Common myeloid progenitor, CD34-positive (primary cell): ENCODE measurements at places on chromosomes 7 and 10.

DNA sequence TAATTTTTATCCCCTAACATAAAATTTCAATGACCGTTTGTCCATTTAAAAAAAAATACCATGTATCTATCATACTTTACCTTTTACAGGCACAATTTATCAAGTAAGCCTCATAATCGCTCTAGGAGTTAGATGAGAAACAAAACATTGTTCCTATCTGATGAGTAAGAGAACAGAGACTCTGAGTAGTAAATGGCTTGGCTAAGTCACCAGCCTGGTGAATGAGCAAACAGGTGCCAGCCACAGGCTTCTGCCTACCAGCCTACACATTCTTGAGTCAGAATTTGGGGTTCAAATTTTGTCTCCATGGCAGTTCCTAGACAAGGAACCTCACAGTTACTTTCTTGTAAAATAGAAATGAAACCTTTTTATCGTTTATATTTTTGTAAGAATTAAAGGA, 235.4 kb downstream of the HGF start:
- H3K27me3 ChIP-seq, result no peaks in the 10 kb centered on the region
- no peak overlapping the region for H3K4me3 ChIP-seq
- no peak for DNase-seq
- H3K27ac ChIP-seq, result no peak overlapping the region
- no peaks in the 10 kb centered on the region for H3K4me1 ChIP-seq

DNA sequence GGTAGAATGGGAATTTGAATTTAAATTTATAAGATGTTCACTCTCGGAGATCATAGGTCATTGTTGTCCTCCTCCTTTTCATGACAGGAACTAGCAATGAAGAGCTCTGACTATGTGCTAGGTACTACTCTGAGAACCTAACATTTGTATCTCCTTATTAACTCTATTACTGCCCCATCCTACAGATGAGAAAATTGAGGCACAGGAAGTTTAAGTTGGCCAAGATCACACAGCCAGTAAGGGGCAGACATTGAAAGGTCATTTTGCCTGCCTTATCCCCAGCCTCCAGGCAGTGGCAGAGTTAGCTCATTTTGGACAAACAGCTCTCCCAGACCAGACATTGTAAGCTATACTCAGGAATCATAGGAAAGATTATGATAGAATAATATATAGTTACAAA, 6.0 kb downstream of the SRGN start:
- H3K27me3 ChIP-seq, result no peaks in the 10 kb centered on the region
- no peak overlapping the region for H3K27ac ChIP-seq
- H3K36me3 ChIP-seq, result peaks cover 17% of the 10 kb centered on the region
- H3K4me3 ChIP-seq, result no peak overlapping the region
- peaks cover 27% of the 10 kb centered on the region for H3K4me1 ChIP-seq
- DNase-seq, result peak; percentile 9

DNA sequence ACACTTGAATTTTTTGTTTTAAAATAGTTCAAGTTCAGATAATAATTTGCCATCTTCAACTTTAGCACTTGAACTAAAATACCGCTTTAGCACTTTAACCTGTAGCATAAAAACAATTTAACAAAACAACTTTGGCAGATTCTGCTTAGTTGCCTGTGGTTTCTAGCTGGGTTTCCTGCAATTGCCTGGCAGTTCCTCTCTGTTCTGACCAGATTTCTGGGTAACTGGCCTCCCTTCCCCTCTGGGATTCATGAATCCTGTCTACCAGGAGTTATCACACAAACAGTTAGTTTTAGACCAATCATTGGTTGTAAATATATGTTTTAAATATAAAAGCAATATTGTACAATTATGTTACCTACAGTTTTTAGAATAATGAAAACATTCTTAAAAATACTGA, 89.8 kb upstream of the HDAC9 start:
- peak; percentile 76 for DNase-seq
- no peaks in the 10 kb centered on the region for H3K36me3 ChIP-seq
- no peaks in the 10 kb centered on the region for H3K27me3 ChIP-seq
- H3K27ac ChIP-seq, result no peak overlapping the region
- no peak overlapping the region for H3K4me3 ChIP-seq

DNA sequence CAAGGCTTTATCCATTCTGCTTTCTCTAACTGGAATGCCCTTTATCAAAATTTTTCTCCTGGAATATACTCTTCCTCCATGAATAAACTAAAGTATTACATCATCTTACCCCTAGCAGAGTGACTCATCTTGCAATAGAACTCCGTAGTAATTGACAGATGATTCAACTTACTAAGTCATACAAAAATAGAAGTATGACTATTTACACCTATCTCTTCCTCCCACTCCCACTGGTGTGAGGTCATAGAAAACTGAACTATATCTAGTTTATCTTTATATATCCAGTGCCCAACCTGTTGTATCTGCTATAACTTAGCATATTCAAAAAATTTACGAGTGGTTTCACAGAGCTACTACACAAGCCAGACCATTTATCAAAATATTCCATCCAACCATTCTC, 26.1 kb downstream of the ABCB1 start:
- H3K27me3 ChIP-seq, result no peaks in the 10 kb centered on the region
- H3K27ac ChIP-seq, result no peak overlapping the region
- DNase-seq, result no peak
- peaks cover 4% of the 10 kb centered on the region for H3K36me3 ChIP-seq

- no peaks in the 10 kb centered on the region for H3K4me1 ChIP-seq
- no peaks in the 10 kb centered on the region for H3K36me3 ChIP-seq
- H3K27ac ChIP-seq, result no peak overlapping the region
- H3K4me3 ChIP-seq, result no peak overlapping the region
These were observed 23.3 kb downstream of the PLCE1 start for GRCh38 chr10:94016727-94017714.

DNA sequence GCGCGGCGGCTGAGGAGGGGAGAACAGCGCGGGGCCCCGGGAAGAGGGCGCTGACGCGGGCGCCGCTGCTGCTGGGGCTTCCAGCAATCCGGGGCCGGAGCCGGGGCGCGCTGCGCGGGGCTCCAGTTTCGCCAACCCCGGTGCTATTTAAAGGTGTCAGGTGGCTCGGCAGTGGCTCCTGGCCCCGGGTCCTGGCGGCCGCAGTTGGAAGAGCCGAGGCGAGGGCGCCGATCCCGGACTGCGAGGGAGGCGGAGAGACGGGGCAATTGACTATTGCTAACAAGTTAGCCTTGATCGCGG, 347 bp downstream of the LBX1 start:
- no peak overlapping the region for H3K27ac ChIP-seq
- no peak for DNase-seq

GRCh38 chr7:48074204-48074654, 14.8 kb upstream of the UPP1 start:
- H3K36me3 ChIP-seq, result no peaks in the 10 kb centered on the region
- no peak overlapping the region for H3K27ac ChIP-seq
- no peaks in the 10 kb centered on the region for H3K27me3 ChIP-seq
- DNase-seq, result no peak
- no peaks in the 10 kb centered on the region for H3K4me1 ChIP-seq

GRCh38 chr7:978049-978346, 2.6 kb upstream of the COX19 start:
- no peak overlapping the region for H3K4me3 ChIP-seq
- H3K4me1 ChIP-seq, result peaks cover 15% of the 10 kb centered on the region

DNA sequence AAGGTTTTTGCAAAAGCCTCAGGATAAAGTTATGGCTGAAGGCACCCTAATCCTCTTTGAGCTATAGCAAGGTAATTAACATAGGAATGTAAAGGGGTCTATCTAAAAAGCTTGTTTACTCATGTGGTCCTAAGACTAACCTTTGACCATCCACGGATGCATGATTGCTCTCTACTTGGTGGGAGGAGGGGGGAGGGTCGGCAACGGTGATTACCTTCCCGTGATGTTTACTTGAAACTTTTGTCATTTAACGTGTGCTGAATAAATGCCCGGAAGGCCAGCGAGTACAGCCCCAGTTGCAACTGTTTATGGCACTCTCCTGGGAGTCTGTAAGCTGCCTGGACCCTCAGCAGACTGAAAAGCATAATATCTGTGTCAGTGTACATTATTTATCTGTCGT, 78.9 kb upstream of the GPR22 start:
- H3K36me3 ChIP-seq, result no peaks in the 10 kb centered on the region
- H3K27ac ChIP-seq, result no peak overlapping the region
- peaks cover 14% of the 10 kb centered on the region for H3K4me1 ChIP-seq
- DNase-seq, result no peak
- no peak overlapping the region for H3K4me3 ChIP-seq

DNA sequence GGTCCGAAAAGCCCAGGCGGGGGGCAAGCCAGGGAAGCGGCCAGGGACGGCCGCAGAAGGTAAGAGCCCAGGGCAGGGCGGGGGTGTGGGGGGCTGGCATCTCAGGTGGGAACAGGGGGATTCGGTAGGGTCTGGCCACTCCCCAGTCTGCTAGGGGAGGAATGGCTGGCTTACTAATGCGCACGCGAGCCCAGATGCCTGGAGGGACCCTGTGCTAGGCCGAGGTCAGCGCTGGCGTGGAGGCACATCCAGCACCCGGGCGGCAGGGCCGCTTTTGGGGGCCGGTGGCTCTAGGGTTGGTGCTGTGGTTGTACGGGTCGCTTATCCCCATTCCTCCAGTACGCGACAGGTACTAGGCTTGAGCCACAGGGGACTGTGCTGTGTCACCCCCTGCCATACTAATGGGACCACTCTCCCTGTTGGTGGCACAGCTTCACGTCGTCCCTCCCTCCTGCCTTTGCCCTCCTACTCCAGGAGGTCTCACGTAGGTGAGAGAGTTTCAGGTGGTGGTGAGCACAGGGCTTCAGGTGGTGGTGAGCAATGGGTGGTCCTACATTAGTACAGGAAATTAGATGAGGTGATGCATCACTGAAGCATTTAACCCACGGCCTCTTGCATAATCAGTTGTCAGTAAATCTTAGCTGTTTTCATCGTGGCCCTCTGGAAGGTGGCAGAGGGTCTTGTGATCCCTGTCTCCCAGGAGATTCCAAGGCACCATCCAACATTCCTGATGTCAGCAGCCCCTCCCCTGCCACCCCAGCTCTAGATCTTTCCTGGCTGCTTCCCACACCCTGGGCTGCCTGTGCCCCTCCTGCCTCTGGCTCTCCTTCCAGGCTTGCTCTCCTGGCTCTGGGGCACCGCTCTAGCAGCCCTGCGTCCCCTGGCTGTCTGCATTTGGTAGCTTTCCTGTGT, 971 bp downstream of the AEBP1 start:
- no peaks in the 10 kb centered on the region for H3K27me3 ChIP-seq
- H3K27ac ChIP-seq, result no peak overlapping the region
- peak overlapping the region; percentile 62 for H3K4me3 ChIP-seq
- peaks cover 9% of the 10 kb centered on the region for H3K4me1 ChIP-seq

- no peak for DNase-seq
- no peaks in the 10 kb centered on the region for H3K4me1 ChIP-seq
- no peak overlapping the region for H3K4me3 ChIP-seq
- H3K36me3 ChIP-seq, result no peaks in the 10 kb centered on the region
- H3K27me3 ChIP-seq, result no peaks in the 10 kb centered on the region
- H3K27ac ChIP-seq, result no peak overlapping the region
These were observed 586.6 kb downstream of the INHBA start for GRCh38 chr7:41116337-41116736.

DNA sequence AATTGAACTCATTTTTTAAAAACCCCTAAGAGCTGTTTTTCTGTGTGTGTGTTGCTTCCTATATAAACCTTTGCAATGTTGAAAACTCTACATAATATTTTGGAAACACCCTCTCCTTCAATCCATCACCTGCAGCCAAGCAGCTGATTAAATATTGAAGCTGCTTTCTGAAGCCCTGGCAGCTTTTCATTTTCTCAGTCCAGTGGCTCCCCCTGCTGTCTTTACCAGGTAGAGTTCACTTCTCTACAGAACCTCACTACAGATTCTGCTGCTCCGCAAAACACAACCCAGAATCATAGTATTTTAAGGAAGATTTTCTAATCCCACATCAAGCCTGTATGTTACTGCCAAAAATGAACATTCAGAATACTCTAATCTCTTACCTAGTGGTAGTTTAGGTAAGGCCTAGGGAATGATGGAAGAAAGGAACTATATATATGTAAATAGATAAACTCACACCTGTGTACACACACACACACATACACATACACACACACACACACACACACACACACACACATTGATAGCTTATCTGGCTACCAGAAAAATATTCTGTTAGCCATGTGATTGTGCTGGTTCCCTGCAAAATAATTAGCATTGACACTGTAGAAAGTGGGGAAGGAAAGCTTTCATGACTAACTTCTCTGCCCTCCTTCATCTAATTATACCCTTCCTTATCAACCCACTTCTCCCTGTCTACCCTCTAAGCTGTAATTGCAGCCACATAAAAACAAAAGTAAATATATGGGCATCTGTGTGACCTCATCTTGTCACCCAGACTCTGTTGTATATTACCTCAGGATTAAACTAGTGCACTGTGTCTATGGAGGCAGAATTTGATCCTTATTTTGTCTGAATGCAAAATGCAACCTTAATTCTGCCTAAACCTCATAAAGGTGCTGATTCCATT, 229.5 kb upstream of the FZD1 start:
- no peak overlapping the region for H3K27ac ChIP-seq
- H3K36me3 ChIP-seq, result no peaks in the 10 kb centered on the region
- peak; percentile 14 for DNase-seq
- H3K4me1 ChIP-seq, result no peaks in the 10 kb centered on the region

DNA sequence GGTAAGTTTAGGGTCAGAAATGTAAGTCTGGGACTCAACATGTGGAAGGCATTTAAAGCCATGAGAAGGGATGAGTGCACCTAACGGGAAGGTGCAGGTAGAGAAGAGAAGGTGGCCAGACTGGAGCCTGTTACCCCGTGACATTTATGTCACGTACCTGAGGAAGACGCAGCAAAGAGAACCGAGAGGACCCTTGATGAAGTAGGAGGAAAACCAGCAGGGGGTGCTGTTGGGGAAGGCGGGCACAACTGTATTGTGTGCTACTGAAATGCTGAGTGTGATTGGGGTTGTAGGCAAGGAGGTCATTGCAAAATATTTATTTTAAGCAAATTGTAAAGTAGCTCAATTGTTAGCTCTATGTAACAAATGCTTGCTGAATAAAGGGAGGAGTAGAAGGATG, 338.2 kb upstream of the PRKCQ start:
- peak; percentile 71 for DNase-seq
- H3K4me1 ChIP-seq, result peaks cover 24% of the 10 kb centered on the region
- H3K4me3 ChIP-seq, result no peak overlapping the region

DNA sequence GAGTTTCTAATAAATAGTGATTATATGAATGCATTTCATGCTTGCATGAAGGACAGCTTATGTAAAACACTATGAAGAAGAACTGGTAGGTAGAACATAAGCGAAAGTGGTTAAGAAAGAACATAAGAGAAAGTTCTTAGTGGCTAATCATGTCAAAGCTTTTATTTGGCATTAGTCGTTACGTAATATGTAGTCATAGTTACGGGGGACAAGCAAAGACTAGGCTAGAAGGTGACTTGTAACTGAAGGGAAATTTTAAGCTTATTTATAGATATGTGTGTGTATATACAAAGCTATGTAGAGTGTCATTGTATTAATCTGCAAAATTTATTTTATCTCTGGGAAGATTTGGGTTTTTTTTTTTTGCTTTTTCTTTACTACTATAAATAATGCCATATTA, 36.9 kb downstream of the CAPZA2 start:
- H3K27me3 ChIP-seq, result no peaks in the 10 kb centered on the region
- H3K4me1 ChIP-seq, result no peaks in the 10 kb centered on the region
- DNase-seq, result peak; percentile 64
- H3K36me3 ChIP-seq, result peaks cover 28% of the 10 kb centered on the region
